ENCODE measurements at places on chromosomes 6 and 20.

DNA sequence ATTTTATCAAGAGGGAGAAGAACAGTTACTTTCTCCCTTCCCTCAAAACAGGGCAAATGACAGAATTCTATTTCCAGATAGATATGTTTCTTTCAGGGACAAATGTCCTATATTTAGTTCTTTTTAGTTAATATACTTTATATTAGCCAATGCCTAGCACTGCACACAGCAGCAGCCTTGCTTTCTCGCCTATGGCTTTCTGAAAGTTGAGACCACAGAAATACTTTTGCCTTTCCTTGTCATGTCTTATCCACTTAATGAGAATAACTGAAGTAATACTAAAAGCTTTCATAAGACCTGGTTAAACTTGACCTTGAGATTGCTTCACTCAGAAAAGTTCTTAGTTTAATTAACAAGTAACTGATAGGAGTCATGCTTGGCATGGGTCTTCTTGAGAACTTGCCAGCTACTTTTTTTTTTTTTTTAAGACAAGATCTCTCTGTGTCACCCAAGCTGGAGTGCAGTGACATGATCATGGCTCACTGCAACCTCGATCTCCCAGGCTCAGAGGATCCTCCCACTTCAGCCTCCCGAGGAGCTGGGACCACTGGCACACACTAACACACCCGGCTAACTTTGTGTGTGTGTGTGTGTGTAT lies 159.3 kb downstream of the CDKAL1 start:
- DNase-seq = no peak

- no peak for DNase-seq
These were observed 515.2 kb downstream of the MAFB start for GRCh38 chr20:40173872-40174271.

DNA sequence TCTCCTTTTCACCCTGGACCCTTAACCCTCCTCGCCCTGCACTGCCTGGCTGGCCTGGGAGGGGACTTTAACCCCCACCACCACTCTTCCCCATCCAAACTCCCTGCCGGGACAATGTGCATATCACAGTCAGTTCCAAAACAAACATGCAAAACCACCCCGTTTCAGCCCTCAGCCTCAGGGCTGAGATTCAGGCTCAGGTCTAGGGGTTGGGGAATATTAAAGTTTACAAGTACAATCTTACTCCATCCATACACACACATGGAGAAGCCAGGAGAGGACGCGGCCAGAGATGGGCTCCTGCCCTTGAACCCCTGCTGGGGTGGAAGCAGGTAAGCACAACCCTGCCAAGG lies 534 bp downstream of the KIAA1755 start:
- DNase-seq = no peak

GRCh38 chr6:25458485-25458884 lies 179.3 kb downstream of the CARMIL1 start:
- DNase-seq = no peak

DNA sequence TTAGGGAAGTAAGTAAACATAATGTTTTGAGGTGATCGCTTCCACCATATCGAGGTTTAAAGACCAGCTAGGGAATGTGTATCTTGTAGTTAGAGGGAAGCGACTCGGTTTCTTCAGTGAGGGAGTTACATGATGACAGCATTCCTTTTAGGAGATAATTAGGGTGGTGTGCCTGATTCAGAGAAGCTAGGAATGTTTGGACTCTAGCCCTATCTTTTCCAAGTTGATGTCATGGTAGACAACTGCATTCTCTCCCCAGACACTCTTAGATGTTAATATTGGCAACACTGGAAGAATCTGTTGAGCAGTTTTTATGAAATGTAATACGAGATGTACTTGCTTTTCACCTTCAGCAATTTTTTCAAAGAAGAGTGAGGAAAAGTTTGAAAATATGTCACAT lies 12.9 kb upstream of the HIVEP1 start:
- DNase-seq = no peak

DNA sequence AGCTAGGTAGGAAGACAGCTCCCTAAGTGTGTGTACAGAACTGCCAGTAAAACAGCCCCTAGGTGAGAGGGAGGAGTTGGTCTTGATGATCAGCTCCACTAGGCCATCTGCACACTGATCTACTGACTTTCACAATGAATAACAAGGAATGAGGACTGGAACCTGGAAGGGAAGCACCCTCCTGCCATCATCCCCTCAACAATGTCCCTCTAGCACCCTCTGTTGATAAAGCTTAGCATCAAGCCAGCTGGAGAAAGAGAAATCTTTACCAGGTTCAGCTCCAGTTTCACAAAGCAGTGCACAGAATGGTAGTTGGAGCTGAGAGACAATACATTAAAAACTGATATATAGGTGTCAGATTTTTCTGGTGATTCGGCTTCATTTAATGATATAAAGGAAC lies 57.2 kb upstream of the IRAK1BP1 start:
- no peak for DNase-seq

GRCh38 chr20:52524861-52525260 lies 333.3 kb upstream of the ZFP64 start:
- no peak for DNase-seq

DNA sequence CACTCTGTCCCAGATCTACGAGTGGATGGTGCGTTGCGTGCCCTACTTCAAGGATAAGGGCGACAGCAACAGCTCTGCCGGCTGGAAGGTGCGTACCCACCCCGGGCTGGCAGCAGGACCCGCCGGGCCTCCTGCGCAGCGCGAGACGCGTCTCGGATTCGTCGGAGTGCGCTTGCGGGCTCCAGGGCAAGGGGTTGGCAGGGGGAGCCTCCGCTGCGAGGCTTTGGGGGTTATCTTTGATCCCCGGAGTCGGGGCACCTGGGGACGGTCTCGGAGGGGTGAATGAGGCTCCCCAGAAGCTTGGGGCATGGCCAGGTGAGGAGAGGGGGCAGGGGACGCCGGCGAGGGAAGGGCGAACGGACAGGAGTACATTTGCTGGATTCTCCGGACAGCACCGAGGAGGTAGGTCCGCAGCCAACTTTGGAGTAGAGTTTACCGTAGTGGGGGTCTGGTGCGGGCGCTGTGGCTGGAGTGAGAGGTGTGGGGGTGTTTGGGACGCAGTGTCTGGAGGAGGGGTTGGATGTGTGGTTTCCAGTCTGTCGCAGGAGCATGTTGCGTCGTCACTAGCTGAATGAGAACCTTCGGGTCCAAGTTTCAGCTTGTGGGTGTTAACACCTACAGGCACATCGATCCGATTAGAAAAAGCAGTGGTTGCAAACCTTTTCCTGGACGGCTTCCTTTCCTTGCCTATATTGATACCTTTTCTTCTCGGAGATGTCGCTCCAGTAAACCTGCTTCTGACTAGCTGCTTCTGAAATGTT lies 1.2 kb downstream of the FOXO3 start:
- no peak for DNase-seq

DNA sequence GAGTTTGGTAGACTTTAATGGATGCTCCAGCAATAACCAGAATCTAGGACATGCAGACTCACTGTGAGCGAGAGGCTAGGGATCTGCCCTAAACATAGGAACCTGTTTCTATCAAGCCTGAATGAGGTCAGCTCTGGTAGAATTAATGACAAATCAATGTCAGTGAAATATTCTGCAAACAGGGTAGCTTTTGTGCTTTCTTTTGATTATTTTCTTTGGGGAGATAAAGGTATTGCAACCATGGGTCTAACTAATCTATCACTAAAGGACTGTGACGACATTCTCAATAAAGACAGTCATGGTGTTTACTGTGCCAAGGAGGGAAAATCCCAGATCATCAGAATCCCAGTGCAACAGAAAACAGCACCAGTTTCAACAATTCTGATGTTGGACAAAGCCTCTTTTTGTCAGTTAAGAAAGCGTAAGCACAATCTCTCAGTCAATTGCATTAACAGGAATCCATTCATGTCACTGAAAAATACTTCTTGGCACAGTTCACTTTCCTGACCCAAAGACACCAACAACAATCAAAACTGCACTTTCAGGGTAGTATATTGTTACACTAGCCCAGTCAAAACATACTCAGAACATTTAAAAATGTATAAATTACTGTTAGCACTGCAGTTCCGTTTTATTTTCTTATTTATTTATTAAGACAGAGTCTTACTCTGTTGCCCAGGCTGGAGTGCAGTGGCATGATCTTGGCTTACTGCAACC lies 36.8 kb upstream of the SMIM29 start:
- no peak for DNase-seq

DNA sequence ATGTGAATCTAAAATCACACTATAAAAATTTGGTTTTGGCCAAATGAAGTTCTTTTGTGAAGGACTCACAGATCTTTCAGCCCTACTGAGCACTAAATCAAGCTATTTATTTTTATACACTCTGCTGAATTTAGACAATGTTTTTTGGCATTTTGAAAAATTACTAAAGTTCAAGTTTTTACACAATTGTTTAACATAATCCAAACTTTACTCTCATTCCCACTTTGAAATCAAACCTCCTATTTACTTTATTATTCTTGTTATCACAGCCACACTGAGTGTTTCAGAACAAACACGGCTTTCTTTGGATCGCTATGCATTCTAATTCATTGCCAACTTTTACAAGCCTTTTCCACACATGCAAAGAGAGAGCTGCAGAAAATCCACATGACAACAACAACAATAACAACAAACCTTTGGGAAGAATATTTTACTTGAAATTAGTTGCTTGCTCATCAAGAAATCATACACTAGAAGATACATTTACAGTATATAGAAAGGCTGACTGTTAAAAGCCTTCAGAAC lies 49.1 kb upstream of the TMEM30A start:
- no peak for DNase-seq

DNA sequence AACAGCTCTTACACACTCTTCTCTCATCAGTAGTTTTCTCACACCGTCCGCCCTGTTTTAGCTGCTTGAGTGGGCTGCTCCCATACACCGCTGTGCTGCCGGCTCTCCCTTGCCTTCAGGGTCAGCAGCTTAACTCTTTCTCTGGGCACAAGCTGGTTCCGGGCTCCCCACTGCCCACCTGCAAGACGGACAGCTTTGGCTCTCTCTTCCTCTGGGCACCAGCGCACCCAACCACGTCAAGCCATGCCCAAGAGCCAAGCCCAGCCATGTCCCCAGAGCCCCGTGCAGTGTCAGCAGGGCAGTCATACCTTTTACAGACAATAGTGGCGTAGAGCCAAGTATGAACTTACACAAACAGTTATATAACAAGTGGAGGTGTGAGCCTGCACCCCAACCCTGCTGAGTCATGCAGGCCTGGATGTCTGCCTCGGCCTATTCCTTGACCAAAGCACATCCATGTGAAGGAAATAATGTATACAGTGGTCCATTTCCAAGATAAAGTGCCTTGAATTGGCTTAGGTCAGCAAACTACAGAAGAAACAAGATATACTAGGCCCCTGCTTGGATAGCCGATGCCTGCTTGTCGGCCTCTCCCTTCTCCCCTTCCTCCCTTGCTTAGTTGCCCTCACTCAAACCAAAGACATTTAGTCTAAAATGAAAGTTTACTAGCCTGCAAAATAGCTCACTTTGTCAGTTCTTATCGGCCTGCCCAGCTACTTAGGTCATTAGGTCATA lies 89.3 kb downstream of the JPH2 start:
- no peak for DNase-seq

- DNase-seq = no peak
These were observed 342.7 kb downstream of the PRL start for GRCh38 chr6:21953831-21954801.

GRCh38 chr6:142881761-142882160 lies 63.2 kb downstream of the HIVEP2 start:
- no peak for DNase-seq

DNA sequence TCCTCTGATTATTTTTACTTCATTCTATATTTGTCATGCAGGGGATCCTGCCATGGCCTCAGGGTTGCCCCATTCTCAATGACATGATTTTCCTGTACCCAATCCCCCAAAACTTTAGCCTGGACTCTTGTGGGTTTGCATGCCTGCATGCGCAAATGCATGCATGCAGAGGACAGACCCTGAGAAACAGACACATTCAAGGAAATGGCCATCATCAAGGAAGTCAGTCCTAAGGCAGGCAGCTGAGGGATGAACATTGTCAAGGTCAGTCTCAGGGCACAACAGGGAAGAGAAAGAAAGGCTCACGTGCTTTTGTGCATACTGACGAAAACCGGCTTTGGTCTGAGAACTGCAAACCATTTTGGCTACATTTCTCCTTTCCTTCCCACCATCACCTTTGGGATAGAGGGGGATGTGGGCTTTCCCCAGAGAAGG lies 13.1 kb downstream of the NEDD9 start:
- DNase-seq = no peak

- DNase-seq = no peak
These were observed 65.2 kb downstream of the RIPOR3 start for GRCh38 chr20:50625986-50626677.

DNA sequence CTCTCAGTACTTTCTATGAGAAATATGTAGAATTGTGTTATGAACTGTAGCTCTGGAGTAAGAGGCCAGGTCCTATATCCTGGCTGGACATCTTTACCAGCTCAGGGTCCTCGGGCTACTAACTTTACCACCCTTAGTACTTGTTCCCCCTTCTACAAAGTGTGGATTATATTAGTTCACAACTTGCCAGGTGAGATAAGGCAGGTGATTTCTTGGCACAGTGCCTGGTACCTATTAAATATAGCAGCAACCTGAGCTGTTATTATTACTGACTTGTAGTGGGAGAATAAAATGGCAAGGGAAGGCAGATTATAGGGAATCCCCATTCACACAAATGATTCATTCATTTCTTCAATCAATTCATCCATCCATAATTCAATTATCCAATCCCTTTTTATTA lies 150.1 kb downstream of the DOK5 start:
- no peak for DNase-seq

- DNase-seq = no peak
These were observed 263.9 kb upstream of the PRND start for GRCh38 chr20:4457566-4458543.

GRCh38 chr6:136609873-136610706 lies 59.9 kb upstream of the MAP7 start:
- DNase-seq = no peak

- no peak for DNase-seq
These were observed 32.4 kb downstream of the CPXM1 start for GRCh38 chr20:2767768-2768631.

DNA sequence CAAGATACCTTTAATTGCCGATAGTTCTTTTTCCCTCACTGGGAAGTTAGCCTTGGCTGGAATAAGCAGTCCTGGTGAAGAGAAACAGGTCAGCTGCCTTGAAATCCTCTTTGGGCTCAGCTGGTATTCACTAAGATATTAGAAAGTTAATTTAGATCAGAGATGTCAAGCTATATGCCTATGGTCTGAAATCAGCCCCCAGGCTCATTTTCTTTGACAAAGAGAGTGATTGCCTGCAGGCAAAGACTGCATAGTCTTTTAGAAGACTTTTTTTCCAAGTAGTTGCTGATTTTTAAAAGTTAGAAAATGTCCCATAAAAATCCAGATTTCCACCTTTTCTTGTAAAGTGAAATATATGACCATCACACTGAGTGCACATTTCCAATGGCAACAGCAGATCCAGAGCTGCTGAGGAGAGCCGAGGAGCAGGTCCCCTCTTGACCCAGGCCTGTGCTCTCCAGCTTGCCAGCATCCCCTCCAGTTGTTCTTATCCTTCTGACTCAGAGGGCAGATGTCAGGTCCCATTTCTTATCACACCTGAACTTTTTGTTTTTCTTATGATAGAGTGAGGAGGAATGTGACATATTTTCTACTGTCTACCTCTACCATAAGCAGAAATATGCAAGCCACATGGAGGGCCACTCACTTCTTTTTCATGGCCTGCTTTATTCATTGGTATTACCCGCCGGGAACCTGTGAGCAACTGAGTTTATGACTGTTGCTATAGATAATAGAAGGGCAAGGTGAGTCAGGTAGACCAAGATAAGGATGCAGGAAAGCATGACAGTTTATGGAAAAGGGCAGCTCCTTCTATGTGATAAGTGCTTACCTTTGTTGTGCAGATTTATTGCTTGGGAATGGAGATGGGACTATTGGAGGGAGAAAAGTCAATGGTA lies 17.6 kb upstream of the L3MBTL3 start:
- no peak for DNase-seq

Data from central memory CD4-positive, alpha-beta T cell (primary cell).